ENCODE measurements at places on chromosomes 12 and 14.

GRCh38 chr12:42862055-42862454, 272.5 kb upstream of the PRICKLE1 start:
- no peak for DNase-seq

DNA sequence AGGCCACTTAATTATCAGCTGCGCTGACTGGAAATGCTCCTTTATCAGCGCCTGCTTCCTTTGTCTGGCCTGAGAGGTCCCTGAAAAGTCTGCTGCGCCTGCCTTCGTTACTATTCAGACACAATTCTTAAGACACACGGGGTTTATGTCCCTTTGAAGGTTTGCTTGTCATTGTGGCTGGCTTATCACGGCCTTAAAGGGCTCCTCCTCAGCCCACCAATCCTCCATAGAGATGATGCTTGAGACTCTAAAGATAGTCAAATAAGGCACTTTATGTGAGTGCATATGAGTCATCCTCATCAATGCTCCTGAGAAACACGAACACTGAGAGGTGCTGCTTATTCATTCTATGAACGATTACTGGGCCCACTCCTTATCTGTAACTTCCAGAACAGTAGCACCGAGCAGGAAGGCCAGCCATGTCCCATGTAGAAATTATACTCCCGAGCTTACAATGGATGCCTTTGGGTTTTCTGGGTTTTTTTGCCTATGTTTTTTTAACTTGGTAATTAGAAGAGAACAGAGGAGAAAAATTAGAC, 1268.2 kb upstream of the TMEM132C start:
- DNase-seq = no peak

- DNase-seq = no peak
These were observed 499 bp downstream of the MIPOL1 start for GRCh38 chr14:37198273-37198598.

DNA sequence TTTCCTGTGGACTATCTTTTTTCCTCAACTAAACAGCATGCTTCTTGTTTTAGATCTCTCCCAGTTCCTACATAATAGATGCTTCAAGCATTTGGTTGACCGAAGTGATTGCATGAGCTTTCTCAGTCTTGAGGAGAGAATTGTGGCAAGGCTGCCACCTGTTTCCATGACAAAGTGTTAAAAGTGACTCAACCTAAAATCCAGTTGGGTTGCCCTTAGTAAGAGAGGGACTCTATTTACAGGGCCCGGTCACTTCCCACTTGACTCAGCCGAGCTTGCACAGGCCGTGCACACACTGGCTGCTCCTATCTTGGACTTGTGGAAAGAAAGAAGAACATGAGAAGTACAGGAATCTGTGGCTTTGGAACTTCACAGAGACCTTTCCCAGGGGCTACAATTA, 2.1 kb upstream of the B4GALNT3 start:
- no peak for DNase-seq

DNA sequence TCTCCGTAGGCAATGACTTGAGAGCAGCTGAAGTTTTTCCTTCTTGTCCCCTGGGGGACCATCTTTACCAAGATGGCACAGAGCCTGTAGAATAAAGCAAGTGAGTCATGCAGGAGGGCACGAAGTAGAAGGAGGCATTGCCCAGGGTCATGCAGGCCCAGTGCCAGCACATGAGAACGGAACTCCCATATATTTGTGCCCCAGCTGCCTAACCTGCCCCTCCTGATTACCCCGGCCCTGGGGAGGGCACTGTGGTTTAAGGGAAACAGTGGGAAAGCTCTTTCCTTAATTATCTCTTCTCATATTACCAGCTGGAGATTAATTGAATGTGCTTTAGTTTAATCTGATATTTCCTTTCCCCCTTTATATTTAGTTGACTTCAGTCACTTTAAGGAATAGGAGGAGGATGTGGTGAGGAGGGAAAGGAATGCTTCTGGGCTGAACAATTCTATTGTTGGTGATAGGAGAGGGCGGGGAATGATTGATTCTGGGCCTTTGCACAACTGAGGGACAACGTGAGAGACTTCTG, 51.9 kb downstream of the RASSF8 start:
- no peak for DNase-seq

Data from GM23338 (cell line).